ENCODE measurements at places on chromosomes 2 and 18.

DNA sequence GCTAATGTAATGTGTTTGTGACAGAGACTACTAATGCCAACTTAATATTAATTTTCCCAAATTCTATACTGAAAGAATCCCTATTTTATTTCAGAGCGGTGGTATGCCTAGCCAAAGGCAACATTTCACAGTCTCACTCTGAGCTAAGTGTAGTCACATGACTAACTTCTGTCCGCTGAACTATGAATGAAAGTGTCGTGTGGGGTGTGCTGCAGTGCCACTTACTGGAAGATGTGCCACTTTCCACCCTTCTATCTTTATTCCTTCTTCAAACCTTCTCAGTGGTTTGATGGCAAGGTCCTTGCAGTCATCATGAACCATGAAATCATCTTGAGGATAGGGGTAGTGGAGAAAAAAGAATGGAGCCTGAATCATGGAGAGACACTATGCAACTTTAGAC, 47.3 kb upstream of the C1D start:
- DNase-seq: no peak

- no peak for DNase-seq
Observed at GRCh38 chr18:73924836-73925235, 222.8 kb downstream of the FBXO15 start.

GRCh38 chr2:9347411-9347881, 75.9 kb downstream of the ITGB1BP1 start:
- DNase-seq: no peak

- DNase-seq: no peak
Observed at GRCh38 chr2:140454717-140455116, 1674.5 kb upstream of the NXPH2 start.

DNA sequence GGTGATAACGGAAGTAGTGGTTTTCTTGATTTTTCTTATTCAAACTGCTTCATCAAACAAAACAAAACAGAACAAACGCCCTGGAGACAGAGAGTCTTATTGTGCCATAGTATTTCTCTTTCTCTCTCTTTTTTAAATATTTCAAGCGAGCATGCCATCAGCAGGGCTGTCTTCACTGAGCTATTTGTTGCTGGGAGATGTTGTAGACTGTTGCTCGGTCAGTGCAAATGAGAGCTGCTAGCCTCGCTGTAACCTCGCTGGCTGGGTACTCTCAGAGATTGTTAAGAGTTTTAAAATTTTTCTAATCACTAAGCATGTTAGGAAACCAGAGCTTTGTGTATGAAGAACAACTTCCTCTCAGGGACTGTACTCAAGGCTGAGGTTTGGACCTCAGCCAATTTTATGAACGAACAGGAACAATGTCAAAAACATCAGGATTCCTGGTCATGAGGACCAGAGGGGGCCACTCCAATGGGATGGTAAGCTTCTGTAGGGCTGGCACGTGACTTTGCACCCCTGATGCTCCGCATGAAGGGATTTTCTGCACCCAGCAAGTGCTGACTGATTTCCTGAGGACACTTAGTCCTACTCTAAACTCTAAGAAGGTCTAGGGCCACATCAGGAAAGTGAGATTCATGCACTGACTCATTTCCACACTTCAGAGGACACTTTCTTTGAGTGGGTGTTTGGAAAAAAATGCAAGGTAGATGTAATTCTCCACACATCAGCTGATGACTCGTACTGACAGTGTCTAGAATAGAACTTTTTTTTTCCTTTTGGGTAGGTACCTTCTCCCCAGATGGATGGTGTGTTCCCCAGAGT, 59.8 kb upstream of the IL1R1 start:
- no peak for DNase-seq

DNA sequence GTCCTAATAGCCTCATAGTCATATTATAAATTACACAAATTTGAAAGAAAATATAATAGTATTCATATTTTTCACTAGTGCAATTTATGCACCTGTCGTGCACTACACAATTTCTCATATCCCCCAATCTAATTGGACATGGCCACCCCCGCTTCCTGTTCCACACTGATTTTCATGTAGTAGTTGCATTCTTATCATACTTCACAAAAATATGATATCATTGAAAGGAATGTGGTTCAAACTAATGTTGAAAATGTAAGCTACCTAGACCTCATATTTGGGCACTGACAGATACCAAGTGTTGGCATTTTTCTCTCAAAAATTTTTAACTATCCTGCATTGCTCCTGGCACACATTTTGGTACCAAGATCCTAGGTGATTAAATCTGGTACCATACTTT, 985.5 kb upstream of the POU3F3 start:
- DNase-seq: no peak

Measured in thymus (tissue), 14 donors.